ENCODE measurements at places on chromosomes 4 and X.

GRCh38 chrX:153303276-153304262 lies 18.0 kb downstream of the PNMA6F start:
- no peak for DNase-seq

- DNase-seq: no peak
Observed at GRCh38 chrX:79080141-79080540, 64.3 kb upstream of the GPR174 start.

- no peak for DNase-seq
Observed at GRCh38 chrX:49053223-49054072, 5.4 kb upstream of the CCDC120 start.

DNA sequence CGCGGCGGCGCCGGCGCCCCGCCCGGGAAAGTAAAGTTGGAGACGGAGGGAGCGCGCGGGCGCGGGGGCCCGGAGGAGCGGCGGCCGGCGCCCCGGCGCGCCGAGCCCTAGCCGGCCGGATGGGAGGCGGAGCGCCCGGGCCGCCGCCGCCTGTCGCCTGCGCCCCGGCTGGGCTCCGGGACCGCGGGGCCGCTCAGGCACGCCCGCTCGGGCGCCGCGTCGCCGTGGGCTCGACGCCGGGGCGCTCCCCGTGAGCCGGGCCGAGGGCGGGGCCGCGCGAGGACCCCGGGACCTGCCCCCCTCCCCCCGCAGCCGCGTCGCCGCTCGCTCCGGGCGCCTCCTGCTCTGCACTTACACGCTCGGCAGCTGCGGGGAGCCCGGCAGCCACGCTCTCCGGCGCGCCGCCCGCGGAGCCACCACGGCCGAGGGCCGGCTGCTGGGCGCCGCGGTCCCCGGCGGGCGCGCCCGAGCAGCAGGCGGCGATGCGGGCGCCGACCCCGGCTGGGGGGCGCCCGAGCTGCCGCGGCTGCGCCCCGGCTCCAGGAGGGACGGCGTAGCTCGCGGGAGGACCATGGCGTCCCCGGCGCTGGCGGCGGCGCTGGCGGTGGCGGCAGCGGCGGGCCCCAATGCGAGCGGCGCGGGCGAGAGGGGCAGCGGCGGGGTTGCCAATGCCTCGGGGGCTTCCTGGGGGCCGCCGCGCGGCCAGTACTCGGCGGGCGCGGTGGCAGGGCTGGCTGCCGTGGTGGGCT lies at the start of gene ADRA2C:
ADRA2C (plus strand) TSS at position 350 of the 749 bp plus-strand sequence; CDS start at position 572, 222 bp downstream.
- DNase-seq: no peak

DNA sequence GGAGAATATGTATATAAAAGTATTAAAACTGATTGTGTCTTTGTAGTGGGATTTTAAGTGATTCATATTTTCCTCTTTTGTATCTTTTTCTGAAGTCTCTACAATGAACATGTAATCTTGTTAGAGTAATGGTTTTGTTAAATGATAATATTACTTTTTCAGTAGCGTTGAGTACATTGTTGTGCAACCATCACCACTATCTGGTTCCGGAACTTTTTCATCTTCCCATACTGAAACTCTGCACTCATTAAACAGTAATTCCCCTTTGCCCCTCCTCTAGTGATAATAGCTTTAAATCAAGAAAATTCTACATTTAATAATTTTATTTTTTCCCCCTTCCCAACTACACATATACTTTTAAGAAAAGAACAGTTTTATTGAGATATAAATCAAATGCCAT lies 23.3 kb downstream of the SHROOM3 start:
- no peak for DNase-seq

Measured in HT-29 (cell line).